ENCODE measurements at places on chromosomes 1 and 21.
A peak's percentile ranks its signal among the peaks of the same experiment; 100 is the strongest.

GRCh38 chr1:24503059-24503751 lies 569 bp downstream of the RCAN3 start:
- DNase-seq: peak; percentile 58

- no peak for DNase-seq
Measured at GRCh38 chr1:170296642-170297041, 150.9 kb downstream of the NTMT2 start.

GRCh38 chr1:101745551-101746270 lies 251.0 kb downstream of the OLFM3 start:
- no peak for DNase-seq

- no peak for DNase-seq
Measured at GRCh38 chr1:46190539-46190938, 7.7 kb downstream of the POMGNT1 start.

GRCh38 chr1:229862017-229862774 lies 204.8 kb upstream of the GALNT2 start:
- no peak for DNase-seq

DNA sequence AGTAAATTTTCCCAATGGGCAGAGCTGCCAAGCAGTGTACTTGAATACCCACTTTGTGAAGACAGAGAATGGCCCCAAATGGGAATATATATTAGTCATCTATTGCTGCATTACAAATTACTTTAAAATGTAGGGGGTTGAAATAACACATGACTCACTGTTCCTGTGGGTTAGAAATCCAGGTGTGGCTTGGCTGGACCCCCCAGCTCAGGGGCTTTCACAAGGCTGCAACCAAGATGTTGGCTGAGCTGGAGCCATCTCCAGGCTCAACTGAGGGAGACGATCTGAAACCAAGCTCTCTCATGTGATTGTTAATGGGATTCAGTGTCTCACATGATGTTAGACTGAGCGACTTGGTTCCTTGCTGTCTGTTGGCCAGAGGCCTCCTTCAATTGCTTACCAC lies 33.4 kb upstream of the ARHGAP29 start:
- DNase-seq: no peak

GRCh38 chr1:184563308-184563707 lies 176.5 kb downstream of the C1orf21 start:
- DNase-seq: no peak
